ENCODE measurements at places on chromosomes 4 and X.

DNA sequence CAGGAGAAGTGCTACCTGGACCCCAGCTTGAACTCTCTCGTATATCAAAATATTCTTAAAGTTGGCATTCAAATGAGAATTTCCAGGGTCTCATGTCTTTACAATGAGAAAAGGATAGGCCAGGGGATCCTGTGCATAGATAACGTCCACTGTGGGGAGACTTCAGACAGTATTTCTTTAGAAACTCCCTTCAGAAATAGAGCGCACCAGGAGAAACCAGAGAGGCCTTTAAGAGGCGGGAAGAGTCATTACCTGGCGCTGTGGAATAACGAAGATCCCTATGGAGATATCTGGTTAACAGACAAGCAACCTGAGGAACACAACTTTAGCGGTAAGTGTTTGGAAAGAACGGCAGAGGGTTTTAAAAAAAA lies 600 bp downstream of the RADX start:
- DNase-seq = no peak

DNA sequence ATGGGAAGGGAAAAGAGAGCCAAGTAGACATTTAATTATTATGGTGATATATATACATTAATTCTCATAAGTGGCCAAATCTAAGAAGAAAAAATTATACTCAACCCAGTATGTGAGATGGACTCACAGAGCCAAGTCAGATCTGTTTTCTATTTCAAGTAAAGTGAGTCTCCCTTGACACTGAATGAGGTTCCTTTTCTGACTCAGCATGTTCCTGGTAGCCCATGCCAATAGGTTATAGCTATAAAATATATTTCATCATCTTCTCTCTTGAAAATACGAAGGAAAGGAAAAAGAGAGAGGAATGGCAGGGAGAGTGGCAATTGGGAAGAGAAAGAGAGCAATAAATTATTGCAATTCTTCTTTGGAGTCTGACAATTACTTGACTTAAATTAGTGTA lies 68.8 kb upstream of the GRIA2 start:
- DNase-seq = no peak

- DNase-seq = no peak
Measured at GRCh38 chr4:49063670-49064069, 77.6 kb downstream of the CWH43 start.

- no peak for DNase-seq
Measured at GRCh38 chrX:6021316-6022091, 207.2 kb downstream of the NLGN4X start.

GRCh38 chr4:84958434-84958833 lies 8.1 kb downstream of the WDFY3 start:
- DNase-seq = no peak

DNA sequence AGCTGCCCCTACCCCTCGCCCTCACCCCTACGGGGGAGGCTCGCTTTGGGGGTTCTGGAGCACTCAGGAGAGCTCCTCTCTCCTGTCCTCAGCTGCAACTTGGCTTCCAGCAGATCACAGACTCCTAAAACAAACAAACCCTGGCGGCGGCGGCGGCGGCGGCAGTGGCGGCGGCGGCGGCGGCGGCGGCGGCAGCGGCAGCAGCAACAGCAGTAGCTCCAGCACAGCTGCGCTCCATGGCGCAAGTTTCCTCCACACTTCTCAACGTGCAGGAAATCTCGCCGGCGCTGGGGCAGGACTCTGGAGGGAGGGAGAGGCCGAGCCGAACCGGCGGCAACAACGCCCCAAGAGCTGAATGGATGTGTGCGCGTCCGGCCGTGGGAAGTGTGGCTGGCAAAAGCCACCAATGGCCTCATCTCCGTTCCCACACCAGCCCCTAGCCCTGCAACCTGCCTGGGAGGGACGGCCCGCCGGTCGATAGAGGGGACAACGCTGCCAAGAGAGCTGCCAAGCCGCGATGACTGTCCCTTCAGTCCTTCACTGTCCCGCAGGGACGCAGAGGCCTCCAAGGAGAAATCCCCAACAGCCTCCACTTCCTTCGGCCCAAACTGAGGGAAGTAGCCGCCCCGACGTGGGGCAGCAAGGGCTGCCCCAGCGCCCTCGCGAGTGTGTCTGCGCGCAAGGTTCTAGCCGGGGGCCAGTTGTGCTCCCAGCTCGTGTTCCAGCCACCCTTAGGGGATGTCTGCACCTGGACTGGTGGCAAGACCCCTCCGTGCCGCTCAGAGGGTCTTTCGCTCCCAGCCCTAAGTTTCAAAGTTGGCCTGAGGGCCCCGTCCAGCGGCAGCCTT lies 775 bp downstream of the SHROOM4 start:
- DNase-seq = no peak

- no peak for DNase-seq
Measured at GRCh38 chrX:1582686-1583437, 8.5 kb upstream of the AKAP17A start.

DNA sequence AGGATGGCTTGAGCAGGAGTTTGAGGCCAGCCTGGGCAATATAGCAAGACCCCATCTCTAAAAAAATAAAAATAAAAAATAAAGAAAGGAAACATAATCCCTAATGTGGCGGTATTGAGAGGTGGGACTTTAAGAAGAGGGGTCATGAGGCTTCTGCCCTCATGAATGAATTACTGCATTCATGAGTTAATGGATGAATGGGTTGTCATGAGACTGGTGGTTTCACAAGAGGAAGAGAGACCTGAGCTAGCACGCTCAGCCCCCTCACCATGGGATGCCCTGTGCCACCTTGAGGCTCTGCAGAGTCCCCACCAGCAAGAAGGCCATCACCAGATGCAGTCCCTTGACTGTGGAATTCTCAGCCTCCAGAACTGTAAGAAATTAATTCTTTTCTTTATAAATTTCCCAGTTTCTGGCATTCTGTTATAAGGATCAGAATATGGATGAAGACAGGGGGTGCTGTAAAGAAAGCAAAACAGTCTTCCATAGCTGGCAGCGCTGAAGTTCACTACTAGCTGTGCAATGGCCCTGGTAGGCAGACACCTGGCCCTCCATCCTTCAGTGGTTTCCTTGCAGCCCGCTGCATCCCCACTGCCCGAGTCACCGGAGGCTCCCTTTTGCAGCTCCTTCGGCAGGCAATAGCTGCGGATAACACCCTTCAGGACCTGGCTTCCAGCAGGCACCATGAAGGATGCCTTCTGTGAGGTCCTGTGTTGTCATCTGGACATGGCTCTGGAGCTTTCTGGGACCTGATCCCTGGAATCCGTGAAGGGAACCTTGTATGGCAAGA lies 44.8 kb upstream of the NSG1 start:
- DNase-seq = no peak

- no peak for DNase-seq
Measured at GRCh38 chr4:48047421-48047844, 30.9 kb downstream of the NIPAL1 start.

GRCh38 chrX:118825227-118825626 lies 1.6 kb downstream of the ZCCHC12 start:
- DNase-seq = no peak

DNA sequence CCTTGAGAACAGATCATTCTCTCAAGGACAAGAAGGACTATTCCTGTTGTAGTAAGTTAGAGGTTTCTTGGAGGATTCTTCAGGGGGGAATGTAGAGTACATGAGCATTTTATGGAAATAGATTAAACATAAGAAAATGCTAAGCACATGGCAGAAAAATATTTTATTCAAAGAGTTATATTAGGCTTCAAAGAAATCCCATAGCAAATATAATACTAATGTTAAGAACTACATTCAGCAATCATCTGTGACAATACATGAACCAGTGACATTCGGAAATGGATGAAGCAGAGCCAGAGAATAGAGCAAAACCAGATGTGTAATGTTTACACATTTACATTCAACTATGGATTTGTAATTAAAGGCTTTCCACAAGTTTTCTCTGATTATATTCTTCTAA lies 288.6 kb downstream of the NAF1 start:
- no peak for DNase-seq

DNA sequence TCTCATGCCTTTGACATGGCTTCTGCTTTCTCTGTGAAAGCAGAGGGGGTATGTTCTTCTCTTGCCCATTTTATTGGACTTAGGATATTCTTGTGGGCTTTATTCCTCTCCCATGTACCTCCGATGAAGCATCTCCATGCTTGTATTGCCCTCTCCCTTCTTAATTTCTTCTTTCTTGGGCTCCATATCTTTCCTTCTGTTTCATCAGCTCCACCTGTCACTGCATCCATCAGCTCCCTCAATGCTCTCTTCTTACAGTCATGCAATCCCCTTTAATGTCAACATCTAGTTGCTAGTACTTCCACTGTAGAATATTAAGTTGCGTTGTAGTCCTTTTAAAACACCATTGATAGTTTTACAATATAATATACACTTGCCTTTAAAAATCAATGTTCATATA lies 257.6 kb downstream of the GPAT3 start:
- DNase-seq = no peak

GRCh38 chrX:106912864-106913263 lies 7.3 kb upstream of the CLDN2 start:
- no peak for DNase-seq

GRCh38 chr4:189177130-189177529 lies 763.5 kb upstream of the FRG1 start:
- DNase-seq = no peak
